ENCODE measurements at places on chromosomes 16 and 17. TPM values are rescaled to one million over a fixed set of nuclear protein-coding genes. Genes with fewer than 3 reads are reported as not detected.
A peak's percentile ranks its signal among the peaks of the same experiment; 100 is the strongest.

DNA sequence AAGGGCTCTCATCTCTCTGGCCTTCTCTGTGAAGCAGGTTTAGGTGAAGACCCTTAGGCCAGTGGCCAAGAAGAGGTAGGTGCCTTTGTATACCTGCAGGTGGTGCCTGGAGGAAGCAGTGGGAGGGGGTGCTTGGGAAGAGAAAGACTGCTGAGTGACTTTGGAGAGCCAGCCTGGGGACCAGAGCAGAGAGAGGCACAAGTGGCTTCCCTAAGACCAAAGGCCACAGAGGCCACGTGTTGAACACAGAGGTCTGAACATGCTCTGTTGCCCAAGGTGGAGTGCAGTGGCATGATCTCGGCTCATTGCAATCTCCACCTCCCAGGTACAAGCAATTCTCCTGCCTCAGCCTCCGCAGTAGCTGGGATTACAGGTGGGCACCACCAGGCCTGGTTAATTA, 103.5 kb downstream of the CPPED1 start:
- H3K27me3 ChIP-seq, result no peaks in the 10 kb centered on the region
- no peak overlapping the region for H3K4me3 ChIP-seq
- DNase-seq, result no peak
- no peak overlapping the region for H3K27ac ChIP-seq

DNA sequence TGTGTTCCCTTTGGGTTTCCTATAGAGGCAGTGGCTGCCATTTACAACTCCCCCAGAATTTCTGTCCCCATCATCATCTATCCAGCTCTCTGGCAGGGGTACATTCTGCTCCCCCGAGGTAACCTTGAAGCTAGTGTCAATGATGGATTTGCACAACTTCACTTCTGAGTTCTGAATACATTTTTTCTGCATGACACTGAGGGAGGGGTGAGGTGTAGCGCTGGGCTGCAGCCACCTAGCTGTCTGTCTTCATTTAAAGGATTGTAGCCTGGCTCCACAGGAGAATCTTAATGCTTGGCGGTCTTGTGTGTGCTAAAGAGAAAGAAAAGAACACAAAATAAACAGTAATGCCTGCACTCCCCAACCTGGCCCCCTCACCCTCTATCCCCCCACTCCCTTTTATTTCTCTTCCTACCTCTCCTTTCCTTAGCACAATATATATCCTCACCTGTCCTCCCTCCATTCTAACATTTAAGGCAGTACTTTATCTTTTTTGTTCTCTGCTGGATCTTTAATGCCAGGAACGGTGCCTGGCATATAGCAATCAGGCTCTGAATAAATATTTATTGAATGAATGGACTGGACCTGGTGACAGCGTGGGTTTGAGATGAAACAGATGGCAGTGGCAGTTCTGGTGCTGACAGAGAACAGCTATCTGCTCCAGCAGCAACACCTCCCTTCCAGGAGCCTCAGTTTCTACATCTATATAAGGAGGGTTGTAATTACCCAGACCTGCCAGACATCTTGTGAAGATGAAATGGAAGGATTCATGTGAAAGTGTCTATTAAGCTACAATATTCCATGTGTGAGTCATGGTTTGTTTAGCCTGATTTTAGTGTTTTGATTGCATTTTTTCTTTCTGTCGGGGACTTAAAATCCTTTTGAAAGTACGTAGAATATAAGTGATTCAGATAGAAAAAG, 163.5 kb upstream of the CDH11 start:
- no peaks in the 10 kb centered on the region for H3K27me3 ChIP-seq
- H3K4me3 ChIP-seq, result no peak overlapping the region
- no peak for DNase-seq

- no peak for DNase-seq
- H3K4me1 ChIP-seq, result no peaks in the 10 kb centered on the region
These were observed 72.8 kb downstream of the RPH3AL start for GRCh38 chr17:279776-280175.

GRCh38 chr16:7508656-7509055, 176.0 kb downstream of the RBFOX1 start:
- H3K36me3 ChIP-seq, result no peaks in the 10 kb centered on the region
- H3K27ac ChIP-seq, result no peak overlapping the region

GRCh38 chr16:66682271-66682670, 14.3 kb downstream of the CMTM4 start:
- DNase-seq, result no peak
- no peak overlapping the region for H3K27ac ChIP-seq
- H3K36me3 ChIP-seq, result no peaks in the 10 kb centered on the region
- peaks cover 5% of the 10 kb centered on the region for H3K27me3 ChIP-seq

GRCh38 chr17:3647769-3648555, 11.4 kb downstream of the CTNS start:
- H3K4me1 ChIP-seq, result peaks cover 16% of the 10 kb centered on the region
- no peak overlapping the region for H3K4me3 ChIP-seq
- DNase-seq, result no peak
- H3K27ac ChIP-seq, result no peak overlapping the region

DNA sequence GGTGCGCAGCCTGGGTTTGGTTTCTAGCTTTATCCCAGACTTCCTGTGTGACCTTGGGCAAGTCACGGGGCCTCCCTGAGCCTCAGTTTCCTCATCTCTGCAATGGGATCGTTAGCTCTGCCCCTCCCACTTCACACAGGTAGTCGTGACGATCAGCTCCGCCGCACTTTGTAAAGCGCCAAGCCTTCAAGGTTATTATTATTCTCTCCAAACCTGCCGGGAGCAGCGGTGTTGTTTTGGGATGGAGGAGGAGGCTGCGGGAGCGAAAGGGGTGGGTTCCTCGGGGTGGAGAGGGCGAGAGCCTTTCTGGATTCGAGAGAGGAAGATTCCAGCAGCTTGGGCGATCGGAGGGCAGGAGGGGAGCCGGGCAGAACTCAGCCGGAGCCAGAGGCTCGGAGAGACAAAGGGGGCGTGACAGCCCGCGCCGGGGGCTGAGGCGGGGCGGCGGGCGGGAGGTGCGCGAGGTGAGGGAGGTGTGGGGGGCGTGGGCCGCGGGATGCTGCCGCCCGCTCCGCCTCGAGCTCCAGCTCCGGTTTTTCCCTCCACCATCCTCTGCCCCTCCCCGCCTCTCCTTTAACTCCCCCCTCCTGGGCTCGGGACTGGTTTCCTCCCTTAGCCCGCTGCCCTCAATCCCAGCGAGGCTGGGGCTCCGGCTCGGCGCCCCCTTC, at the start of gene EFNB3:
Gene EFNB3, plus strand, starts transcription at position 602 of the 668 bp plus-strand sequence. CDS start 397 bp downstream, outside the sequence.
- H3K36me3 ChIP-seq, result peaks cover 12% of the 10 kb centered on the region
- no peak for DNase-seq
- H3K27me3 ChIP-seq, result peaks cover 28% of the 10 kb centered on the region
- H3K4me1 ChIP-seq, result peaks cover 14% of the 10 kb centered on the region
- H3K27ac ChIP-seq, result peak within 1 kb of the TSS; percentile 20
- peak within 1 kb of the TSS; percentile 45 for H3K4me3 ChIP-seq

Gene TSNAXIP1
- 0.52 TPM for total RNA-seq

Gene CDH5
- not detected for total RNA-seq

Gene YWHAE
- 444 TPM for total RNA-seq

Gene DDX5
- 926 TPM for total RNA-seq

Measured in activated T-helper 1 cell treated with anti-CD3 and anti-CD28 coated beads, Interleukin-12 subunit alpha, Interleukin-12 subunit beta, Interleukin-2, Interleukin-4 antibody, amounts not matched to agents 30 ng/mL and 10 ng/mL and 1 ng/mL, durations not matched to agents 14 hours and 24 hours and 36 hours (primary cell).